Neural crest cell (in vitro differentiated cells): ENCODE measurements at places on chromosomes 16 and 17.
A peak's percentile ranks its signal among the peaks of the same experiment; 100 is the strongest.

GRCh38 chr16:73046849-73047214, 1.1 kb downstream of the ZFHX3 start:
- DNase-seq: no peak

GRCh38 chr16:22843856-22844255, 29.9 kb downstream of the HS3ST2 start:
- DNase-seq: no peak

DNA sequence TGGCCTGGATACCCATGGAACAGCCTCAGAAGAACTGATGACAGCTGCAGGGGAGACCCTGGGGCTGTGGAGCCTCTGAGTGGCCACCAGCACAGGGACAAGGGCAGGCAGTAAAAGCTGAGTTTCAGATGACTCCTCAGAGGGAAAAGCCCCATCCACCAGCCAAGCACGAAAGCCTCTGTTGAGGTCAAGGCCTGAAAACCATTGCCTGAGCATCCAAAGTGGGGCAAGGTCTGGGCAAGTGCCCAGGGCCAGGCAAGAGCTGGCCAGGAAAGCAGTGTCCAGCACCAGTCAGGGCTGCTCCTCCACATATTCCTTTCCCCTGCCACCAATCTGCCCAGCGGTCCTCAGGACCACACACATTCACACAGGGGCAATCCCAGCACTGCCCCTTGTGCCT, 16.4 kb downstream of the ATP6V0D1 start:
- no peak for DNase-seq

DNA sequence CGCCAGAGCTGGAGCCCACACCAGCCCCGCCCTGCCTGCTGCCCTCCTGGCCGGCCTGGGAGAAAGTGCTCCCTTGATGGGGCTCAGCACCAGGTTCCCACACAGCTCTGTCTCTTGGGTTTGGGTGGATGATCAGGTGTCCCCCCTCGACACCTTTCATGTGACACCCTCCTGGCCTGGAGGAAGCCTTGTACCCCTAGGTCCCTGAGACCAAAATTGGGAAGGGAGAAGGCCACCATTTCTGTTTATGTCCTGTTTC, 19.4 kb upstream of the PLLP start:
- no peak for DNase-seq

DNA sequence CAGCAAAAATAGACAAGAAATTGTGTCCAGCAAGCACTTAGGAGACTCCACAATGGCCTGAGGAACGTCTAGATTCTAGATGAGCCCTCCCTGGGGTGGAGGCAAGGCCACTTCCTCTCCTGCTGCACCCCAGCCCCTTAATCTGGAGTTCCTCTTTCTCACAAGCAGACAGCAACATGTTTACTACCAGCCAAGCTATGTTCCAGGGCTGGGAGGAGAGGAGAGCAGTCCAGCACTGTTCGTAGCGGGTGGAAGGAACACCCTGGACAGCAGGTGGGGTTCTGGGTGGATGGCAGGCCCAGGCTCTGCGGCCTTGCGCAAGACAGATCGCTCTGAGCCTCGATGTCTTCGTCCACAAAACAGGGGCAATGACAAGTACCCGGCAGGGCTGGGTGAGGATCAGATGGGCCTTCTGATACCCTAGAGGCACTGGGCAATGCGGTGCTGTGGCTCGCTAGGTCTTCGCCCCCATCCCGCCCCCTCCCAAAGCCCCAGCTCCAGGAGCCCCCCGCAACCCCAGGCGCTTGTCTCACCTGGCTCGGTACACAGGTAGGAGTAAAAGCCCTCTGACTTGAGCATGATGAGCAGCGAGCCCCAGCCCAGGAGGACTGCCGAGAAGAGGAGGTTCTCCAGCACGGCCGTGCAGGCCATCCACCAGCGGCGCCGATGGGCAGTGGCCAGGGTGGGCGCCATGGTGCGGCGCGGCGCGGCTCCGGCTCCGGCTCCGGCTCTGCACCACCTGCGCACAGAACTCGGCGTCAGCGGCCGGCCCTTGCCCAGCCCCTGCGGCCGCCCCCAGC, 1.3 kb downstream of the SLC43A2 start:
- DNase-seq: no peak

DNA sequence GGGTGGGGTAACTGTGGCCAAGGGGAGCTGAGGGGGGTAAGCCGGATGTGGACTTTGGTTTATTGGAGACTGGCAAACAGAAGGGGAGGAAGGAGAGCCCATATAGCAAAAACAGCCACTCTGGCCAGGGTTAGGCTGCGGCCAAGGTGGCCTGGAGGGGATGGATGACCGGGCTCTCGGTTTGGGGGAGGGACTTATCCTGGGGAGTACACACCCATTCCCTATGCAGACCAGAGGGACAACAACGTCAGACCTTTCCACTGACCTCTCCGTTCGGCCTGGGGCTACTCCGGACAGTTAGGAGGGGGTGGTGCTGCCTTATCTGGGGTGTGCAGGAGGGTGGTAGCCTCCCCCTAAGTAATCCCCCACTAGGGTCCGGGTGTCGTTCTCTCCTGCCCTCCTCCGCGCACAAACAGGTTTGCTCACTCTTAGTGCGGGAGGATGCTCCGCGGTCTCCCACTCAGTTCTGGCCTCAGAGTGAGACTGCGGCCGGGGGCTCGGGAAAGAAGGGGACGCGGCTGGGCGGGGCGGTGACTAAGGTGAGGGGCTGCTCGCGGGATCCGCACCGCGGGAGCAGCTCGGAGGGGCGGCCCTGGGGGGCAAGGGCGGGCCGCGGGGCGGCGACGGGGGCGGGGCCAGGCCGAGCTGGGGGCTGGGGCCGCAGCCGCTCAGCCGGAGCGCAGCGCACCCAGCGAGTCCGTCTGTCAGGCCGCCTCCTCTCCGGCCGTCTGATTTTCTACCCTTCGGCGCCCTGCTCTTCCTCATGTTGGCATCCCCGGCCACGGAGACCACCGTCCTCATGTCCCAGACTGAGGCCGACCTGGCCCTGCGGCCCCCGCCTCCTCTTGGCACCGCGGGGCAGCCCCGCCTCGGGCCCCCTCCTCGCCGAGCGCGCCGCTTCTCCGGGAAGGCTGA, at the start of gene WNK4:
WNK4 (plus strand) TSS at position 675 of the 915 bp plus-strand sequence; CDS start at position 764, 89 bp downstream.
- DNase-seq: peak; percentile 13
